ENCODE measurements at places on chromosomes 1 and 21.
A peak's percentile ranks its signal among the peaks of the same experiment; 100 is the strongest.

GRCh38 chr1:167496797-167497619, 21.3 kb downstream of the CD247 start:
- DNase-seq = no peak

DNA sequence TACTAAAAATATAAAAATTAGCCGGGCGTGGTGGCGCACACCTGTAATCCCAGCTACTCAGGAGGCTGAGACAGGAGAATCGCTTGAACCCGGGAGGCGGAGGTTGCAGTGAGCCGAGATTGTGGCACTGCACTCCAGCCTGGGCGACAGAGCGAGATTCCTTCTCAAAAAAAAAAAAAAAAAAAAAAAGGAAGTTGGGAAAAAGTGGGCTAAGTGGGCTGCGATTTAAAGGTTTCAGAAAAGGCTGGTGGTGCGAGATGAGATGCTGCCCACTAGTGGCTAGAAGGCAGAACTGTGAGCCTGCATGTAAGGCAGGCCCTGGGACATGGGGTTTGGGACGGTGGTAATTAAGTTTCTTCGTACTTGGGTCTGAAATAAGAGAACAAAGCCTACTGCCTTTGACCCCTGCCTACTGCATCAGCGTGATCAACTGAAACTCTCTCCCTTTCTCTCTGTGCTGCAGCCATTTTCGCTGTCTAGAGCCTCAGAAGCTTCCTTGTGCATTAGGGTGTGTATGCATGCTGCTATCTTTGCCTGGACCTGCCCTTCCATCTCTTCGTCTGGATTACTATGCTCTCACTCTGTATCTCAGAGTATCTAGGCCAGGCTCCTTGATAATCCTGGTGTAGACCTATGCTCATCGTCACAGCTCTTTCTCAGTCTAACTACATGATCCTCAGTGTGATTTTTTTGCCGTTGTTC, 12.4 kb downstream of the FMOD start:
- DNase-seq = peak; percentile 49

DNA sequence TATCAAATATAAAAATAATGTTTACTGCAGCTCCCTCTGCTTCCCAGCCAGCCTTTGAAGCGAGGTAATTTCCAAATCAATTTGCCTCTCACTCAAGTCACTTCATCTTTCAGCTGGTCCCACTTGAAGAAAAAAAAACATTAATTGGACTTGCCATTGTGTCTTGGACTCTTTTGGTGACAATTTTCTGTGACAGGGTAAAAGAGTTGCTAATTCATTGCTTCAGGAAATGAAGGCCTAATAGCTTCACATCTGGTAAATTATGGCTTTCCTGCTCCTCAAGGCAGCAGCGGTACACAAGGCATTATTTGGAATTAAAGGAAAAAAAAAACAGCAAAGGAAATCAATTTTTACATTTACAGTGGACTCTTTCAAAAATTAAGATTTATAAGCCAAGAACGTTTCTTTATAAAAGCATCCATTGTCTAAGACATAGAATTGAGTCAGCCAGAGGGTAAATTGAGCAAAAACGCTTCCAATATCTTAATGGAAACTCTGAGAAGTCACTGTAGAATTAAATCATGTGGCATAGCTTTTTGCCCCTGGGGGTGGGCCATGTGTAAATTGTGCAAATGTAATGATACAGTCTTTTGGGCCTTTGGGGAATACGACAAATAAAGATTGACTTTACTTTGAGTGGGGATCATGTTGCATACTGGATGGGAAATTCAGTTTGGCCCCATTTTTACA, 102.5 kb downstream of the LYPLAL1 start:
- DNase-seq = no peak

DNA sequence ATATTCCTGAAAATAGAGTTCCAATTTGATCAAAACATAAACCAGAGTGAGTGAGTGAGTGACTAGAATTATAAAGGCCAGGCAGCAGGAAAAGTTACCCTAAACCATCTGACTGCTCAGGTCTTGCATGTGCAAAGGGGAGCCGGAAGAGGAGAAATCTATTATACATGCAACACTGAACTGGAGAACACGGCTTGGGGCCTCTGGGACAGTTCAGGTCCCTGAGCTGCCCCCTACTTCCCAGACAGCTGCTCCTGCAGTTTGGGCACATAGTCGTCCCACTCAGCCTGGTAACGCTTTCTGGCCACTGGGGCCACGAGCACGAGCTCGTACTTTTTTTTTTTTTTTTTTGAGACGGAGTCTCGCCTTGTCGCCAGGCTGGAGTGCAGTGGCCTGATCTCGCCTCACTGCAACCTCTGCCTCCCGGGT, 40.1 kb downstream of the PTPRC start:
- no peak for DNase-seq

- no peak for DNase-seq
These were observed 31.7 kb upstream of the GPR37L1 start for GRCh38 chr1:202090994-202091393.

GRCh38 chr1:227586733-227587132, 23.4 kb downstream of the ZNF678 start:
- DNase-seq = no peak

GRCh38 chr1:204579681-204580080, 63.5 kb downstream of the MDM4 start:
- DNase-seq = no peak

GRCh38 chr1:98172022-98172421, 251.2 kb upstream of the DPYD start:
- DNase-seq = no peak

GRCh38 chr1:154198756-154199562, 7.1 kb upstream of the TPM3 start:
- no peak for DNase-seq
